Stimulated activated CD4-positive, alpha-beta T cell treated with anti-CD3 and anti-CD28 coated beads, Interleukin-4, amount 100 ng/mL, for 1 hour (primary cell): ENCODE measurements at places on chromosomes 12 and 14.

GRCh38 chr14:42802346-42802745 is 1195.7 kb downstream of the LRFN5 start:
- no peak for DNase-seq

DNA sequence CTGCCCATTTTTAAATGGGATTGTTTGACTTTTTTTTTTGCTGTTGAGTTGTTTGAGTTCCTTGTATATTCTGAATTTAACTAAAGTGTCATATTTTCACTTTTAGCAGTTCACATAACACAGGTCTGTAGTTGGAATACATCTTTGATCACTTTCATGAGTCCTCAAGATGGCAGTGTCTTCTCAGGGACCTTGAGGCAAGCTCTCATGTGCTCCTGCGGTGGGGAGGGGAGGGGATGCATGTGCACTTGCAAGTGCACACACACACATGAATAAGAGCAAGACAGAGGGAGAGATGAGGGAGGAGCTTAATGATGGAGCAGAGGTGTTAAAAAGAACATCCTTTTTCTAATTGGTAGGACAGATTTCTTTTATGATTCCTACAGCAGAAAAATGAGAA is 291.4 kb upstream of the OR4E1 start:
- peak; percentile 41 for DNase-seq

DNA sequence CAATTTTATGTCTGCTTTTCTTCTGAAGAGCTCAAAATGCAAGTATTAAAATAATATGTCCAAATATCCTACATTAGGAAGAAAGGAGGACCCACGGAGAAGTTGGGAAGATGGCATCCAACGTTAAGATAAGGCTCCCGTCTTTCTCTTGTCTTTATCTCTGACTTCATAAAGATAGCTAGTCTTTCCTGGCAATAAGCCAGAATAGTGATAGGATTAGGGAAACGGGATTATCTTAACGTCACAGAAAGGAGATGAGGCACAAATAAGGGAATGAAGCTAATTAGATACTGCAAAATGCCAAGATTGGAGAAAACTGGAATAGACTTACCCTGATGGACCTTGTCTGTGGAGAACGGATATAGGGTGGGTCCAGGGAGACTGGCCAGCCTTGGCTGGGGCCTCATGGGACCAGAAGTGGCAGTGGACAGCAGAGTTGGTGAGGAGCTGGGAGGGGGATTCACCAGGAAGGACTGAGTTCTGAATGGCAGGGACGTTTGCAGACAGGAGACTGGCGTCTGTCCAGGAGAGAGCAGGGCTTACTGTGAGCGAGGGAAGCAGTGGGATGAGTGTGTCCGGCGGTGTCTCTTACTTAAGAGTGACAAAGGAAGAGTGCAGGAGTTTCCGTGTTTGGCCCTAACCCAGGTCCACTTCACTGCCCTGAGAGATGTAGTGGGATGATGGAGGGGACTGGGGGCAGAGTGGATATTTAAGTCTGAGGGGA is 119.9 kb downstream of the CACNA1C start:
- no peak for DNase-seq

DNA sequence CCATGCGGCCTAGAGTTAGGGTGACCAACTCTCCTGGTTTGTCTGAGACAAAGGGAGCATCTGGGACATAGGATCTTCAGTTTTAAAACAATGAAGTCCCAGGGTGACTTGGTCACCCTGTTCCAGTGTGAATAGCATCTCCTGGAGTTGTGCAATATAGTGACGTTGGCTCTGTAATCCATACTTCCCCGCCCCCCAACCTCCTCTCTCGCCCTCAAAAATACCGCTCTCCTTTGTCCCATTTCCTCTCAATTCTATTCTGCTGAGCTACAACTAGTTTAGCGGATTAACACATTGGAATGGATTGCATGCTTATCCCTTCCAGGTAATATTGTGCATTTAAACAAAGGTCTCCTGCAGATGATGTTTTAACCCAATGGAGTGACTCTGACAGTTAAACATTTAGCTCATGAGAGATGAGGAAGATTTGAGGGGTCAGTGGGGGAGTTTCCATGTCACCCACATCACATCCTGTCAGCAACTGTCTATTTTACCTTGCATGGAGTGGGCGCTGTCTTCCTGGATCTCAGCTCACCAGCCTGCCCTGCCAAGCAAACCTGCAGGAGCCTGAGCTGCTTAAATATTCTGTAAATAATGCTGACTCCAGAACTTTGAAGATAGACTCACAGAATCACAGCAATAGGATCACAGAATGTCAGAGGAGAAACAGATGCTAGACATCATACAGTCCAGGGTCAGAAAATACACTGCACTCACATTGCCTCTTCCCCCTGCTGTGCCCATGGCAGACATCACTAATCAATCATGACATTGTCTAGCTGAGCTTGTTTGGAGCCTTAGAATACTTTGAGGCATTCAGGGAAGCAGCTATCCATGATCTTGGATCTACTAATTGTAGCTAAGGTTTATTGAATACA is 43.0 kb downstream of the MAP1LC3B2 start:
- DNase-seq, result no peak

DNA sequence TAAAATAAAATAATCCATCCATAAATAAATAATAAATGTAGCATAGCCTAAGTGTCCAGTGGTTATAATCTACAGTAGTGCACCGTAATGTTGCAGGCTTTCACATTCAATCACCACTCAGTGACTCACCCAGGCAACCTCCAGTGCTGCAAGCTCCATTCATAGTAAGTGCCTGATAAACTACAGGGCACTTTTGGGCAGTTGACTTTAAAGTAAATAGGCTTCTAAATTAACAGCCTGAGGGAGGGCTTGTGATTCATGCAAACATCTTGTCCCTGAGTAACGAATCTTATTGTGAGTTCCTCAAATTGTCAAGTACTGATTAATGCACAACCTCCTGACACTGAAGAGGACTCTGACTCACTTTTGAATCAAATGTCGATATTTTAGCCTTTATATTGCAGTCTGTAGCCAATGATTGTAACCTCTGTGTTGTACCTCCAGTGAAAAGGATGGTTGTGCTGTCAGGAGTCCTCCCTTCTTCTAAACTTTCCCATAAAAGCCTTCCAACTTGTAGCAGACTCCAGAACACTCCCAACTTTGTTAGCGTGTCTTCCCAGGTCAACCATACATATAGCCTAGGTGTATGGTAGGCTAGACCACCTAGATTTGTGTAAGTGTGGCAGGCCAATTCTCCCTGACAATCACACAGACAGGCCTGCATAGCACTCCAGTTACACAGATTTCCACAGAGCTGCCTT is 55.0 kb upstream of the BICD1 start:
- DNase-seq, result no peak
